M059J (cell line): ENCODE measurements at places on chromosomes 13 and 19.

- DNase-seq = peak; percentile 2
Observed at GRCh38 chr13:74550039-74550438, 415.8 kb upstream of the KLF12 start.

DNA sequence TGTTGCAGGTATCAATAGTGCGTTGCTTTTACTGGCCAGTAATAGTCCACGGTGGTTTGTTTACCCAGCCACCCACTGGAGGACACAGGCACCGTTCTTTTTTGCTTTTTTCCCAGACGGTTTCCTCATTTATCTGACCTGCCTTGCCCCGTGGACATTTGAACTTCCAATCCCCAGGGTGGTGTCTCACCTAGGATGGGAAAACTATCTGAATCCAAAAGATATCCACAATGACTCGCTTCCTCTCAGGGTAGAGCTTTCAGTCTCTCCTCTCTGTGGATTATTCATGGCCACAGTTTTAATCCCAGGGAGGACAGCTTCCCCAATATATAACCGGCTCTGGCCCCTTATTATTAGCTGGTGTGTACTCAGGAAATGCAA is 170.8 kb downstream of the FOXO1 start:
- no peak for DNase-seq

- peak; percentile 71 for DNase-seq
Observed at GRCh38 chr19:2282062-2282861, at the start of gene PEAK3. Gene PEAK3, minus strand, starts transcription at chr19:2282175. Its CDS starts 1,244 bp downstream, at chr19:2280931.

DNA sequence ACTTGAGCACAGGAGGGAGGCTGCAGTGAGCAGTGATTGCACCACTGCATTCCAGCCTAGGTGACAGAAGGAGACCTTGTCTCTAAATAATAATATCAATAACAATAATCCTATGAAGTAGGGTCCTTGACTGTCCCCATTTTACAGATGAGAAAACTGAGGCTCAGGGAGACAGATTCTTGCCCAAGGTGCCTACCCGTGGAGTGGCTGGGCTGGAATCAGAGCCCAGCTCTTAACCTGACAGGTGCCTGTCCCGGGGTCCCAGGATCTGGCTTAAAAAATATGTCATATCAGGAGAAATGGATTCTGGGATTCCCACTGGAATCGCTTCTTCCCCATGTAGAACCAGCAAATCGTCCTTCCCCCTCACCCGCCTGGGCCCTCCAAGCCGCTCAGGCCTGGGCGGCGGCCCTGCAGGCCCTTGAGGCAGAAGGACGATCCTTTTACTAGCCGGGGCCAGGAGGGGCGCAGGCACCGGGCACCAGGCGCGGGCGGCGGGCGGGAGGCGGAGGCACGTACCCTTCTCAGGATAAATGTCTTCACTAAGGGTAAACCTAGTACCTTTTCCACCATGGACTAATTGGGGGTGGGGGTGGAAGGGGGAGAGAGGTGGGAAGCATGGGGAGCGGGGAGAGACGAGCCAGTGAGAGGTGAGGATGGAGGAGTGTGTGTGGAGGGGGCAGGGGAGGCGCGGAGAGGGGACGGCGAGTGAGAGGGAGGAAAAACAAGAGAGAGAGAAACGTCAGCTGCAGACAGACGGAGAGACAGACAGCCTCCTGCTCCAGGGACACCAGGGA is 60.6 kb downstream of the COLGALT1 start:
- no peak for DNase-seq

DNA sequence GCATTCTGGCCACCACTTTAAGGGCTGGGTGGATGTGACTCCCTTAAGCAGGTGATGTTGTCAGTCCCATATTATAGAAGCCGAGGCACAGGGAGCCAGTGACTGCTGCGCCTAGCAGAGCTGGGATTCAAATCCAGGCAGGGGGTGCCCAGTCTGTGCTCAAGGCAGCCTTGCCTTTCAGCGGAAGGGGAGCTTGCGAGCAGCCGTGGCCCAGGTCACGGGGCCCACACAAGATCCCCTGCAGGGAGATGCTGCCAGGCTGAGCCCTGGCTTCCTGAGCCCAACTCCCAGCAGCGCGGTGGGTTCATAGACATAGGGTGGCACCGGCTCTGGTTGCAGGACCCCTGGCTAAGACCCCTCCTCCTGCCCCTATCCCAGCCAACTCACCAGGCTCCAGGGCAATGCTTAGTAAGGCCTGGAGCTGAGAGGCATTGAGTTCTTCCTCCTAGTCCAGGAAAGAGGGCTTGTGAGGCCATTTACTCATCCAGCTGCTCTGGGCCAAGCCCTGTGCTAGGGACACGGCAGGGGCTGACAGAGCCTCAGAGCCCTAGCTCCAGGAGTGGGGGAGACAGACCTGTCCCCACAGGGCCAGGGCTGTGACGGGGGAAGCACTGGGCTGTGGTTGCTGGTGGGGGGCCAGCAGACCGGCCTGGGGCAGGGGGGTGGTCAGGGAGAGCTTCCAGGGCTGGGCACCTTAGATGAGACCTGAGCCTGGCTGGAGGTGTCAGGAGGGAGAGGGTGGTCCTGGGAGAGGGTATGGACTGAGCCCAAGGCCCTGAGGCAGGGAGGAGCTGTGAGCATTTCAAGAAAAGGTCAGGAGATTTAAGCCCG is 9.6 kb downstream of the CAPN12 start:
- DNase-seq = peak; percentile 83

DNA sequence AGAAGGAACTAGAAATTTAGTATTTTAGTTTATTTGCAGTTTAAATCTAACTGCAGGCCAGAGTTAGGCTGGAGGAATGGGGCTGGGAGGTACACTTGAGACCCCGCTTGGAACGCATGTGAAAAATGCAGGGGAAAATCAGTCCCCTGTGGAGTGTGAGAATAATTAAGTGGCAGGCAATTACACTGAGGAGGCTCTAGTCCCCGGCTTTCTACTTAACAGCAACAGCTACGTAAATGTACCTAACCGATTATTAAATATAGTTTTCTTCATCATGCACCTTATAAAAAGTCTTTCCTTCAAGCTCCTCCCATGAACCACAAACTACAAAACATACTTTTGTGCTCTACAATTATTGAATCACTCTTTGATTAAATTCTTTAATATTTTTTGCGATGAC is 804 bp downstream of the ZNF708 start:
- peak; percentile 6 for DNase-seq
